ENCODE measurements at places on chromosomes 4 and X.

GRCh38 chr4:118114720-118115119, 80.4 kb downstream of the NDST3 start:
- DNase-seq: no peak

GRCh38 chr4:19540859-19541540, 710.7 kb upstream of the SLIT2 start:
- DNase-seq: no peak

- DNase-seq: peak; percentile 92
Measured at GRCh38 chr4:1232661-1233621, 16.0 kb downstream of the CTBP1 start.

DNA sequence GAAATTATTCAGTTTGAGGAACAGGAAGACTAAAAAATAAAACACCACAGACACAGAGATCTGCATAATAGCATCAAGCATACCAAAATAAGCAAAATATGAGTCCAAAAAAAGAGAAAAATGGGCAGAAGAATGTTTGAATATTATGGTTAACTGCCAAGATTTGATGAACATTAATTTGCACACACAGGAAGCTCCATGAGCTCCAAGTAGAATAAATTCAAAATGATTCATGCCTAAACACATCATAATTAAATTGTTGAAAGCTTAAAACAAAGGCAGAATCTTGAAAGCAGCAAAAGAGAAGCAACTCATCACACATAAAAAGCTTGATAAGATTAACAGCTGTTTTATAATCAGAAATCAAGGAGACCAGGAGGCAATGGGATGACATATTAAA, 156.6 kb upstream of the ARSJ start:
- no peak for DNase-seq

- no peak for DNase-seq
Measured at GRCh38 chr4:55398461-55398860, 2.7 kb downstream of the TMEM165 start.

DNA sequence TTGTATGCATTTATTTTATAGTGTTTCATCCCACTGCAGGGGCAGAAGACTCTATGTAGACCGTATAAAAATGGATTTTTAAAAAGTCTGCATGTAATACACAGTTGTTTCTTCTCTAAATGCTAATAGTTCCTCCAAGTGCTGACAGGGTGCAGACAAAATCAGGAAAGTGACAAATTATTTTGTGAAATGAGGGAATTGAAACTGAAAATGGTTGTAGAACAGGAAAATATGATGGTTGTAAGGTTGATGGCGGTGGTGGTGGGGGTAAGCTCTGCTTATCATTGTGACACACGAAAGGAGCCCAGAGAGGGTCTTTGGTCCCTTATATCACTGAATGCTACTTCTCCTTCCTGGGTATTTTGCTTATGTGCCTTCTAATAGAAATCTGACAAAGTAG, 4.3 kb downstream of the IL15 start:
- DNase-seq: no peak
